ENCODE measurements at places on chromosomes 11 and 22. TPM values are rescaled to one million over a fixed set of nuclear protein-coding genes. Genes with fewer than 3 reads are reported as not detected.

DNA sequence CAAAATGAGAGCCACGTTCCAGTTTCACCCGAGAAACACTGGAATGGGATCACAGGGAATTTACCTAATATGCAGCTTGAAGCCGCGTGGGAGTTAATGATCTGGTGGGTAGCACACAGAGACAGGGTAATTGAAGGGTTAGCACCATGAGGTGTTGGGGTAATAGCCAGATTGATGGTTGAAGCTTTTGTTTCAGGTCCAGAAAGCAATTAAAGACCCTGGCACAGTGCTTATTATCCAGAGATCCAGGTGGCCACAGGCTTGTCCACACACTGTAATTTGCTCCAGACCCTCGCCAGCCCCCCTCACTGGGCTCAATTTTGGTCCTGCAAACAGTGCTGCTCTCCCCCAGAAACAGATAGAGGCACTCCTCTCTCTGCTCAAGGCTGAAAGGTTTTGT lies 282.5 kb upstream of the ISX start:
- no peak for DNase-seq

DNA sequence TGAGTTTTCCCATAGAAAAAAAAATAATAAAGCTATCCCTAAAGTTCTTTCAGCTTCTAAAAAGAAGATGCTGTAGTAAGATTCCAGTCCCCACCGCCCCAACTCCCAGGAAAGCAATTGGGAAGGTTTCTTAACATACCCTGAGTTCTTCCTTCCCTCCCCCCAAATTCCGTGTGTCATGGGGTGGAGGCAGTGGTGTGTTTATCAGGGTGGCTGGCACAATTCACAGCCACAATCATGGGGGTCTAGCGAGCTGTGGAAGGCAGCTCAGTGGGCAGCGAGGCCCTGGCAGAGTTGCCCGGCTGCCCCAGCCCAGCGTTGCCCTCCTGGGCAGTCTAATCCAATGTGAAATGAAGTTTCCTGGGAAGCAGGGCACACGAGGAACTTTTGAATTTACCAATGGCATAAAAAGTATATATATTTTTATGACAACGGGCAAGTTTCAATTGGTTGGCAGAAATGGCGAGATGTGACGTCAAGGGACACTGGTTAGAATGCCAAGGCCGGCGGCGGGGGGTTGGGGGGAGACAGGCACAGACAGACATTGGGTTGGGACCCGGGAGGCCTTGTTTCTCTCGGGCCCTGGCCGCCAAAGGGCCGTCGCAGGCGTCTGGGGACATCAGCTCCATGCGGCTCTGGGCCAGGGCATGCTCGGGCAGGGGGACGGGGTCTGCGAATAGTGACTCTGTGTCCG lies 80.7 kb upstream of the PPARA start:
- DNase-seq: peak; percentile 72

- DNase-seq: no peak
Measured at GRCh38 chr11:133269267-133269666, 263.0 kb downstream of the OPCML start.

GRCh38 chr11:131458421-131458820 lies 88.0 kb downstream of the NTM start:
- DNase-seq: no peak

GRCh38 chr11:69298267-69299022 lies 4.5 kb downstream of the MYEOV start:
- peak; percentile 86 for DNase-seq

GRCh38 chr11:124890151-124890550 lies 7.5 kb downstream of the ROBO4 start:
- no peak for DNase-seq

Gene OR10D3
- not detected for total RNA-seq

Gene FGF19
- not detected for total RNA-seq

Gene MUC15
- total RNA-seq: not detected

Gene CCDC87
- not detected for total RNA-seq

Gene RAB3IL1
- not detected for total RNA-seq

Gene LIF
- total RNA-seq: 125 TPM
